ENCODE measurements at places on chromosomes 4 and X. TPM values are rescaled to one million over a fixed set of nuclear protein-coding genes. Genes with fewer than 3 reads are reported as not detected.

DNA sequence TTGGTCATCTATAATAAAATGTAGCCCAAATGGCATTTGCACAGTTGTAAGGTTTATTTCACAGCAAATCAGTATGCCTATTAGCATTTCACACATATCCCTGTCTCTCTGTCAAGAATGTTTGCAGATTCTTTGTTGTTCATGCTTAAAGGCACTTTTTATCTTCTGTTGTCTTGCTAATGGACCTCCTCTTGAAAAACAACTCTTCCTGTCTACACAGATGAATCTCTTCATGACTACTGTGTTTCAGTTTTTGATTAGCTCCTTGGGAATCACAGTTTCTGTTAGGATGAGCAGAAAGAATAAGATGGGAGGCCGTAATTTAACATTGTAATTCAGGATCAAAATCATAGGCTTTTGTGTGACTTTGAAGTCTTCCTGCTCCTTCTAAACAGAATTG is 35.5 kb upstream of the SLC4A4 start:
- no peaks in the 10 kb centered on the region for H3K27me3 ChIP-seq
- no peak overlapping the region for H3K4me3 ChIP-seq
- peaks cover 8% of the 10 kb centered on the region for H3K4me1 ChIP-seq
- DNase-seq: no peak
- no peaks in the 10 kb centered on the region for H3K36me3 ChIP-seq

GRCh38 chr4:1417522-1418390 is 11.5 kb upstream of the NKX1-1 start:
- no peak overlapping the region for H3K27ac ChIP-seq
- peaks cover 8% of the 10 kb centered on the region for H3K27me3 ChIP-seq
- H3K36me3 ChIP-seq: no peaks in the 10 kb centered on the region
- H3K4me1 ChIP-seq: no peaks in the 10 kb centered on the region

NRK gene
- total RNA-seq: 1.4 TPM

DNA sequence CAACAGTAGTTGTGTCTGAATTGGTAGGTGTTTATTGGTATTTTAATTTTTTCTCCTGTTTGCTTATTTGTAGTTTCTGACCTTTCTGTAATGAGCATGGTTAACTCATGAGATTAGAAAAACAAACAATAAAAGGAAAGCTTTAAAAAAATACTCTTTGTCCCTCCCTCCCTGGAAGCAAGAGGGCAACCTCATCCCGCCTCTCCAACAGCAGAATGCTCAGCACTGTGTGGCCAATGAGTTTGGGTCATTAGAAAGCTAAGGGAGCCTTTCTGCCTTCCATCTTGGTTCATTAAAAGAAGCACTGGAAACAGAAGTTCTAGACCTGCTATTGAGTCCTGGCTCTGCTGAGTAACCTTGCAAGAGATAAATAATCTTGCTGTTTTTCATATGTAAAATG is 33.9 kb downstream of the TRPC5 start:
- no peak overlapping the region for H3K27ac ChIP-seq
- DNase-seq: peak; percentile 31
- no peaks in the 10 kb centered on the region for H3K4me1 ChIP-seq
- H3K27me3 ChIP-seq: no peaks in the 10 kb centered on the region
- no peak overlapping the region for H3K4me3 ChIP-seq

- no peaks in the 10 kb centered on the region for H3K27me3 ChIP-seq
- DNase-seq: no peak
- peaks cover 9% of the 10 kb centered on the region for H3K36me3 ChIP-seq
- H3K4me1 ChIP-seq: peaks cover 3% of the 10 kb centered on the region
- H3K4me3 ChIP-seq: no peak overlapping the region
These were observed 139.7 kb downstream of the TSPAN5 start for GRCh38 chr4:98518559-98519267.

- peaks cover 5% of the 10 kb centered on the region for H3K36me3 ChIP-seq
- H3K27me3 ChIP-seq: no peaks in the 10 kb centered on the region
- H3K4me3 ChIP-seq: peak overlapping the region; percentile 76
- H3K27ac ChIP-seq: no peak overlapping the region
- DNase-seq: no peak
These were observed 37.3 kb upstream of the ARAF start for GRCh38 chrX:47523713-47524166.

DNA sequence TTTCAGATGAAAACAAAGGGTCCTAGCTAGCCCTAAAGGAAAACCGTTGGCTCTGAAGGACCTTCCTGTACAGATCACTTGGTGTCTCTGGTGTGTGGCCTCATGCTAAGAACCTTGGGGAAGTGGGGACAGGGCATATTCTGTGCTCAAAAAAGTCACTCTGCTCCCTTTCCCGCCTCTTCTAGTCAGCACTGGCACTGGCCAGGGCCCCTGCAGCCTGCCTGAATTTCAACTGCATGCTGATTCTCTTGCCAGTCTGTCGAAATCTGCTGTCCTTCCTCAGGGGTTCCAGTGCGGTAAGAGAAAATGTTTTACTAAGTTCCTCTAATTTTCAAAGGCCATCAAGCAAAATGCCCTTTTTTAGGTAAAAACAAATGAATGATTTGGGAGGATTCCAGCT is 3.4 kb downstream of the CYBB start:
- no peak overlapping the region for H3K4me3 ChIP-seq
- no peaks in the 10 kb centered on the region for H3K27me3 ChIP-seq
- DNase-seq: no peak
- no peaks in the 10 kb centered on the region for H3K36me3 ChIP-seq
- no peak overlapping the region for H3K27ac ChIP-seq
